Naive thymus-derived CD8-positive, alpha-beta T cell (primary cell): ENCODE measurements at places on chromosomes 12 and 14. TPM values are rescaled to one million over a fixed set of nuclear protein-coding genes. Genes with fewer than 3 reads are reported as not detected.

Gene TPH2
- not detected for polyA plus RNA-seq

GRCh38 chr12:7747246-7747645 is at the start of gene CLEC4C:
CLEC4C (minus strand) TSS chr12:7747375; CDS start chr12:7747348, 27 bp downstream.
- H3K27ac ChIP-seq = no peak within 1 kb of the TSS
- peaks cover 8% of the 10 kb centered on the region for H3K36me3 ChIP-seq
- H3K27me3 ChIP-seq = no peaks in the 10 kb centered on the region
- no peak for DNase-seq
- peaks cover 11% of the 10 kb centered on the region for H3K4me1 ChIP-seq

- H3K4me1 ChIP-seq = no peaks in the 10 kb centered on the region
- H3K27ac ChIP-seq = no peak overlapping the region
- DNase-seq = no peak
Measured at GRCh38 chr12:90292183-90292582, 583.5 kb upstream of the ATP2B1 start.

DNA sequence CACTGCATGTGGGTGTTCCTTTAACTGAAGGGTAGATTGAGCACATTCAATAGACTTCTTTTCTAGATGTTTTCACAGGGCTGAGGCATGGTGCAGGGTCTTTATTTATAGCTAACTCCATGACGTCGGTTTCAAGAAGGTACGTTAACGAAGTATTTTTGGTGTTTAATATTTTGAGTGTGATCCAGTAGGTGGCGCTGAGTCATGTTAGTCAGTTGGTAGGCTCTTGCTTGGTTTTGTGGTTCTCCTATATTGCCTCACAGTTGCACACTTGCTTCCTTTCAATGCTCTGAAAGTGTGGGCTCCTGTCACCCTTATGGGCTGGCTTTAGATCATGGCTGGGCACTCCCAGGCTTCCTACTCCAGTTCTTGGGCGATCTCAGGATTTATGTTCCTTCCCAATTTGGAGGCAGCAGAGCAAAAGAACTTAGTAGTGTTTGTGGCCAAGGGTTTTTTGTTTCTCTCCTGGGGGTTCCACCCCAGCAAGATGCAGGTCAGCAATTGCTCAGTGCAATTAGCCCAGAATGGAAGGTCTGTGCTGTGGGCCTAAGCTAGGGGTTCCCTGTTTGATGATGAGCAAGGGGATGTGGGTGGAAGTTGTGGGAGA is 471.6 kb upstream of the FOXG1 start:
- no peaks in the 10 kb centered on the region for H3K4me1 ChIP-seq
- H3K27me3 ChIP-seq = no peaks in the 10 kb centered on the region
- no peak overlapping the region for H3K27ac ChIP-seq

- no peak overlapping the region for H3K4me3 ChIP-seq
- no peaks in the 10 kb centered on the region for H3K4me1 ChIP-seq
- no peaks in the 10 kb centered on the region for H3K27me3 ChIP-seq
- DNase-seq = no peak
- H3K36me3 ChIP-seq = no peaks in the 10 kb centered on the region
- H3K27ac ChIP-seq = no peak overlapping the region
Measured at GRCh38 chr12:26266881-26267280, 71.5 kb downstream of the SSPN start.

GRCh38 chr12:67714648-67715047 is 66.1 kb downstream of the DYRK2 start:
- H3K36me3 ChIP-seq = no peaks in the 10 kb centered on the region
- H3K27ac ChIP-seq = peak overlapping the region; percentile 1
- H3K4me3 ChIP-seq = no peak overlapping the region
- H3K27me3 ChIP-seq = peaks cover 3% of the 10 kb centered on the region

GRCh38 chr12:79001404-79001803 is 136.8 kb downstream of the SYT1 start:
- H3K4me3 ChIP-seq = no peak overlapping the region
- H3K27ac ChIP-seq = no peak overlapping the region
- H3K27me3 ChIP-seq = no peaks in the 10 kb centered on the region

Gene CELA1
- polyA plus RNA-seq = 8.1 TPM

Gene ART4
- not detected for polyA plus RNA-seq

- H3K36me3 ChIP-seq = no peaks in the 10 kb centered on the region
- H3K4me3 ChIP-seq = peak overlapping the region; percentile 80
- peak overlapping the region; percentile 43 for H3K27ac ChIP-seq
- peaks cover 52% of the 10 kb centered on the region for H3K27me3 ChIP-seq
Measured at GRCh38 chr14:21734457-21735074, 60.9 kb upstream of the OR4E1 start.

GRCh38 chr12:97168804-97169203 is 261.7 kb downstream of the NEDD1 start:
- DNase-seq = no peak
- no peaks in the 10 kb centered on the region for H3K36me3 ChIP-seq
- no peaks in the 10 kb centered on the region for H3K4me1 ChIP-seq
- H3K4me3 ChIP-seq = no peak overlapping the region

DNA sequence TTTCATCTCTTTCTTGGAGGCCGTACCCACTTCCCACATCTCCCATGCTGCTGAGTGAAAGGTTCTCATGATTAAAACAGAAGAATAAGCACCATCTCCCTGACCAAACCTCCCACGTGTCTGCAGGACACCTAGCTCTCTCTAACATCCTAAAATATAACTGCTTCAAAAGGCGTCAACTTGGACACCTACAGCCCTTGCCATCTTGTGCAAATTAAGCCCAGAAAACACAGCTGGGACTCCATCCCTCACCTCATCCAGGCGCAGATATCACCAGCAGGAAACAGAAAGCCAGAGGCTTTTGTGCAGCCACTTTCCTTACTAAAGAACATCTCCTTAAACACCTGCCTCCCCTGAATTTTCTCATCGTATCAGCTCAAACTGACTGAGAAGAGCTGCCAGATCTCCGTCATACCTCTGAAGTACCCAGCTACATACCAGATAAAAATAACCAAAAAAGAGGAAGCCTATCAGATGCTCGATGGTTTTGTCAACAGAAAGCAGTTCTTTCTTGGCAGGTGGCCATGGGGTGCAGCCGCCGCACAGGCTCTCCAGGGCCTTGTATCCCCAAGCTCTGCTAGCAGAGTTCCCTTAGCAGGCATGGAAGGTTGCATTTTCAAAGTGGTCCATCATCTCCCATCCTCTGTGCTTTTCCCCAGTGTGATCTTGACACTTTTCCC is 28.8 kb downstream of the MAP3K9 start:
- peaks cover 33% of the 10 kb centered on the region for H3K4me1 ChIP-seq
- DNase-seq = no peak
- no peaks in the 10 kb centered on the region for H3K27me3 ChIP-seq
- H3K27ac ChIP-seq = peak overlapping the region; percentile 84
- peak overlapping the region; percentile 26 for H3K4me3 ChIP-seq

DNA sequence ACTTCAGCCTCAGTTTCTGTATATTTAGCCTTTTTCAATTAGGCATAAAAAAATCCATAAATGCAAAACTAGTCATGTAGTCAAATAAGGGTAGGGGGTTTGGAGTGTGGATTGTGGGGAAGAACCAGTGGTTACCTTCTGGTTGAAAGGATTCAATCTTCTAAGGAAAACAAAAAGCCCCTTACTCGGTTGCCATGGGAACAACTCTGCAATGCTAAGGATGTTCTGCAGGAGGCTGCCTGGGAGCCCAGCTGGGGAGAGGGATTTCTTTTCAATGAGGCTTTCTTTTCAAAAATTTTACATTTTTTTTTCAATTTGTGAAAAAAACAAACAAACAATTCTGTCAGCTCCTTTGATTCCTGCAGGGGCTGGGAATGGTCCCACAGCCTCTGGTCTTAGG is 67.2 kb downstream of the SLC8A3 start:
- no peaks in the 10 kb centered on the region for H3K4me1 ChIP-seq
- no peak overlapping the region for H3K27ac ChIP-seq
- peaks cover 4% of the 10 kb centered on the region for H3K27me3 ChIP-seq
- H3K4me3 ChIP-seq = no peak overlapping the region
- no peak for DNase-seq

DNA sequence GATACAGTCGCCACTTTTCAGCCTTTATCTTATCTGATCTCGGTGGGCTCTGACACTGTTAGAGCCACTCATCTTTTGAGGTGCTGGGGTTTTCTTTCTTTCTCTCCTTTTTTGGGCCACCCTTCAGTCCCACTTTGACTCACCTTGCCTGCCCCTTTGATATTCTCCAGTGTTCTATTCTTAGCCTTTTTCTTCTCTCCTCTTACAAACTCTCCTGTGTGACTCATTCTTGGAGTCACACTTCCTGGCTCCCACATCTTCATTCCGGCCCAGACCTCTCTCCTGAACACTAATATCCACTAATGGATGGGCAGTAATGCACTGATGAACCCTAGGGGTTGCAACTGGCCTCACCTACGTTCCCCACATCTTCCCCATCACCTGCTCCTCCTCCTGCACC is 2.2 kb upstream of the DCD start:
- H3K27me3 ChIP-seq = peaks cover 24% of the 10 kb centered on the region
- DNase-seq = no peak
- no peaks in the 10 kb centered on the region for H3K36me3 ChIP-seq
- H3K27ac ChIP-seq = no peak overlapping the region

DNA sequence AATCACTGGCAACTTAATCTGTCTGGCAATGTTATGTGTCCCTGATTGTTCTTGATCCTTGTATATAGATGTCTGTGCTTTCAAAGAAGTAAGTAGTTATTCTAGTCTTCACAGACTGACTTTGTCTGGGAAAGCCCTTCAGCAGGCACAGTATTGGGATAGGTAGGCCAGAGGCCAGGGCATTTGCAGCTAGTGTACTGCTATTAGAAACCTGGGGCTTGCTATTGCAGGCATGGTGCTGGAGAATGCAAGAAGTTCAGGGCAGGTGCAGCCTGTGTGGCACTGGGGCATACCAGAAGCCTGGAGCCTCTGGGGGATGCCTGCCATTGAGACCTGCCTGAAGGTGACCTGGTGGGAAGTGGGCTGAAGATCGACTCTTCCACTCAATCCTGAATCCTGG is 96.3 kb downstream of the TMTC3 start:
- H3K36me3 ChIP-seq = no peaks in the 10 kb centered on the region
- no peaks in the 10 kb centered on the region for H3K27me3 ChIP-seq

Gene HSPB8
- not detected for polyA plus RNA-seq

DNA sequence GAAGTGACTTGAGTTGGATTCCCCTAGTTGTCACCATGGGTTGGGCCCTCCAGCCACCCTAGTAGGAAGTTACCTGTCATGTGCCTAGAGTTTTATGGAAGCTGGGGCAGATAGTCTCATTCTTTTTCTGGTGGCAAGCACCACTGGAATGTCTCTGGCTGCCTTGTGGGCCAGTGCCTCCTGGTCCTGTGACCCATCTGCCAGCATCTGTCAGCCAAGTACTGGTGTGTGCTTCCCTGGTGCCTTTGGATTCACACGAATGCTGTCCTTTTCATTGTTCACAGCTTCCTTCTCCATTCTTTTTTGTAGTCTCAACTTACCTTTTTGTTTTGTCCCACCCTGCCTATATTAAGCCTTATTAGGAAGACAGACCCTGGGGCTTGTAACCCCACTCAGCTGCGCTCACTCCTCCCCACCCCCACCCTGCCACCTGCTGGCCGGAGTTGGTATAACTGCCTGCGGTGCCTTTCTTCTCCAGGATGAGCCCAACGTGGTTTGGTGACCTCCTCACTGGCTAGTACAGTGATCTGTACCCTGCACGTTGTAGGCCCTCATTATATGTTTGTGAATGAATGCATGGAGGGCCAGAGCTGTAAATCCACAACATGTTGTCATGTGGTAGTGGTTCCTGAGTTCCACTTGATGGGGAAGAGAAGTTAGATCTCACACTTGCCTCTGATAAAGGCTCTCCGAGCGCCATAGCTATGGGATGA is 125.7 kb downstream of the TSPAN9 start:
- peak; percentile 44 for DNase-seq
- peaks cover 14% of the 10 kb centered on the region for H3K4me1 ChIP-seq
- H3K4me3 ChIP-seq = no peak overlapping the region
- no peaks in the 10 kb centered on the region for H3K36me3 ChIP-seq

- no peak overlapping the region for H3K4me3 ChIP-seq
- no peak overlapping the region for H3K27ac ChIP-seq
- no peaks in the 10 kb centered on the region for H3K36me3 ChIP-seq
- no peaks in the 10 kb centered on the region for H3K27me3 ChIP-seq
Measured at GRCh38 chr12:42982828-42983227, 393.3 kb upstream of the PRICKLE1 start.

Gene EPYC
- polyA plus RNA-seq = not detected

- no peaks in the 10 kb centered on the region for H3K27me3 ChIP-seq
- H3K36me3 ChIP-seq = peaks cover 24% of the 10 kb centered on the region
- no peak for DNase-seq
- H3K4me1 ChIP-seq = peaks cover 34% of the 10 kb centered on the region
- H3K27ac ChIP-seq = peak overlapping the region; percentile 28
- H3K4me3 ChIP-seq = peak overlapping the region; percentile 75
Measured at GRCh38 chr14:24096545-24097181, 2.6 kb downstream of the PCK2 start.

DNA sequence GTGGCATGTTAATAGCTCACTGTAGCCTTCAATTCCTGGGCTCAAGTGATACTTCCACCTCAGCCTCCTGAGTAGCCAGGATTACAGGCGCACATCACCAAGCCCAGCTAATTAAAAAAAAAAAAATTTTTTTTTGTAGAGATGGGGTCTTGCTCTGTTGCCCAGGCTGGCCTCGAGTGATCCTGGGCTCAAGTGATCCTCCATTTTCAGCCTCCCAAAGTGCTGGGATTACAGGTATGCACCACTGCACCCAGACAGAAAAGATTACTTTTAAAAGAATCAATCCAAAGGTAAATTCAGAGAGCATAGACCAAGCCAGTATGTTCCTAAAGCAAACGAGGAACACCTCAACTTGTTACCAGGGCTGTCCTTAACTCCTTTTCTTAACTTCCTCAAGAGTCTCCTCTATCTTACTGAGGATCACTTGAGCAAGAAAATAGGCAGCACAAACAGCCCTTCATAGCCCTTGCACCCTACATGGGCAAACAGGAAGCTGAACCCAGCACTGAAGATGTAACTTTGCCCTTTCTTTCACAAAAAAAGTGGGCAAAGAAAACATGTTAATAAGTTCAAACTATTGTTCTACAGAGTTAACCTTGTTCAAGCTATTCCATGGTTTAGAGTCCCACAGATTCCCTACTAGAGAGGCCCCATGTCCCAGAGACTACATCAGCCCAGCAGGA is 11.3 kb downstream of the CS start:
- H3K27ac ChIP-seq = no peak overlapping the region
- no peak for DNase-seq
- peaks cover 12% of the 10 kb centered on the region for H3K4me1 ChIP-seq
- H3K36me3 ChIP-seq = peaks cover 8% of the 10 kb centered on the region

DNA sequence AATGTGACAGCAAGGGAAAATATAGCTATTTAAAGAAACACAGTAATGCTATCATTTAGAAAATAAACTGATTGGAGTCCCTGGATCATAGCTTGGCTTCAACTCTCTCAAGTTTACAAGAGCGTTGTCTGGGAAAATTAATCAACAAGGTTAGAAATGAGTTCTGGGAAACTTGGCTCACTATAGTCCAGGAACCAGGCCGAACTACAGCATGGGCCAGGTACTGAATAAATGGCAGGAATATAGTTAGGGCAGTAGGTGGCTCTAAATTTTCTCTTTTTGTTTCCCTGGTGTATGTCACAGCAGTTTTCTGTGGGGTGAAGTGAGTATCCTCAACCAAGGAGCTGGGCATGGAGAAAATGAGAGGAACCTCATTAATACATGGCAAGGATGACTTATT is 72.4 kb downstream of the PLBD1 start:
- H3K27ac ChIP-seq = no peak overlapping the region
- peaks cover 2% of the 10 kb centered on the region for H3K4me1 ChIP-seq
- peaks cover 91% of the 10 kb centered on the region for H3K36me3 ChIP-seq
- no peak overlapping the region for H3K4me3 ChIP-seq
- no peaks in the 10 kb centered on the region for H3K27me3 ChIP-seq
